Activated CD8-positive, alpha-beta memory T cell treated with anti-CD3 and anti-CD28 coated beads, Interleukin-2, amount 50 U/mL, for 4 hours (primary cell): ENCODE measurements at places on chromosomes 3 and 15.
A peak's percentile ranks its signal among the peaks of the same experiment; 100 is the strongest.

GRCh38 chr3:126960604-126960995 is 22.3 kb upstream of the PLXNA1 start:
- DNase-seq: peak; percentile 8

DNA sequence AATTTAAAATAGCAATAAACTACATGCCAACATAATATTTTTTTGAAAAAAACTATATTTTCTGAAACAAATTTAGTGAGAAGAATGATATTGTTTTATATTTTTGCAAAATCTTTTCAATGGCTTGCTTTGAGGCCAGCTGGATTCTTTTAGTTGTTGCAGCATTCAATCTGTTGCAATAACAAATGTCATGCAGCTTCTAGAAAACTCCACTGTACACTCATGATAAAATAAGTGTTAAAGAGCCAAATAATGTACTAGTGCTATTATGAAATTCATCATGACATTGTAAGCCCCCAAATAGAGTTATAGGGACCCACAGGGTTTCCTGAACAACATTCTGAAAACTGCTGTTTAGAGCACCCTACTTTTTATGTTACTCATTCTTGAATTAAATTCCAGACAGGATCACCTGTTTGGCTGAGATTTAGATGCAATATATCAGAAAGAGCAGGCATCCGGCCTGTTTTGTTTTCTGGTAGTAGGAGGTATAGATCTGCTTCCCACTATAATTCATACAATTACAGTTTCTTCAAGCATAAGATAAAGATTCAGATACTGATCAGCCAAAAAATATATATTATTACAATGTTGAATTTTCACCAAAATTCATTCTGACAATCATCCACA is 703.0 kb upstream of the ZNF385D start:
- no peak for DNase-seq

GRCh38 chr15:63979262-63979793 is 67.0 kb downstream of the DAPK2 start:
- no peak for DNase-seq

DNA sequence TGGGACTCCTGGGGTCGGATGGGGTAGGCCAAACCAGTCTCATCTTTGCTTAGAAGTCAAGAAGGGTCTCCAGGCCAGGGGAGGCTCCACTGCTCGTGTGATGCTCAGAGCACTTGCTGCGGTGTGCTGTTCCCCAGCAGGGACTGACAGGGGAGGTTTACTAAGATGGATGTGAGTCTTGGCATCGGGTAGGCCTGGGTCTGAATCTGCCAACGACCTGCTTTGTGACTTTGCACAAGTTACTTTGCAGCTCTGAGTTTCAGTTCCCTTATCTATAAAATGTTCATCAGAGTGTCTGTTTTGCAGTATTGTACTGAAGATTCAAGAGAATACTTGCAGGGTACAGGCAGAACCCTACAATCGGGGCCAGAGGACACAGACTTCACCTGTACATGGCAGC is 17.3 kb upstream of the CDCP1 start:
- DNase-seq: no peak
